ENCODE measurements at places on chromosomes 6 and 20.

DNA sequence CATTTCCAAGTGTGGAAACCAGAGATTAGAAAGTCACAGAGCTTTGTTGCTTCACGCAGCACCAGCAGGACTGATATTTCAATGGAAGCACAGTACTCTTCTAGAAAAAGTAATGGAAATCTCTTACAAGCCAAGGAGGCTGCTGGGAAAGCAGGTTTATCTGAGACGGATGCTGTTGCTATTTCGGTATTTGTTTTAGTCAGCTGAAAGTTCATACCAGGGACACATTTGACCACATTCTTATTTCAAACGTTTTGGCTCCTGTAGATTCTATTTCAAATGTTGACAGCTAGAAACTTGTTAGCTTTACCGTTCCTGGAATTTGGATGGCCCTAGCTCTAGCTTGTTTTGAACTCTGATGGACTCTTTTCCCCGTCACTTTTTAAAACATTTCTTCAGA is 3.7 kb upstream of the TMEM242 start:
- DNase-seq = no peak

GRCh38 chr20:38286586-38287531 is 17.1 kb upstream of the BPI start:
- peak; percentile 52 for DNase-seq

DNA sequence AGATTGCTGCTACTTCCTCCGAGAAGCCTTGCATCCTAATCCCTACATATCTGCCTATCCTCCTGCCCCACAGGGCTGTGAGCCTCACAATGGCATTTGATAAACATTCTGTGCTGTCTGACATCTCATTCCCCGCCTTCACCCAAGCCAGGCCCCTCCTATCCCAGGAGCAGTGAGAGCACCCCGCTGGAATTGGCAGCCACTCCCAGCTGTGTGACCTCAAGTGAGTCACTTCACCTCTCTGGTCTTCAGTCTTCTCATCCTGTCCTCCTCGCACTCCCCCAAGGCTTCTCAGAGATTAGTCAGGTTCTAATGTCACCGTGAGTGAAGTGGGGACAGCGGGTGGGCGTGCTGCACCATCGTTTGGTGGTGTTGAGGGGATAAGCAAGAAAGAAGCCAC is 81.7 kb downstream of the CDH22 start:
- no peak for DNase-seq

DNA sequence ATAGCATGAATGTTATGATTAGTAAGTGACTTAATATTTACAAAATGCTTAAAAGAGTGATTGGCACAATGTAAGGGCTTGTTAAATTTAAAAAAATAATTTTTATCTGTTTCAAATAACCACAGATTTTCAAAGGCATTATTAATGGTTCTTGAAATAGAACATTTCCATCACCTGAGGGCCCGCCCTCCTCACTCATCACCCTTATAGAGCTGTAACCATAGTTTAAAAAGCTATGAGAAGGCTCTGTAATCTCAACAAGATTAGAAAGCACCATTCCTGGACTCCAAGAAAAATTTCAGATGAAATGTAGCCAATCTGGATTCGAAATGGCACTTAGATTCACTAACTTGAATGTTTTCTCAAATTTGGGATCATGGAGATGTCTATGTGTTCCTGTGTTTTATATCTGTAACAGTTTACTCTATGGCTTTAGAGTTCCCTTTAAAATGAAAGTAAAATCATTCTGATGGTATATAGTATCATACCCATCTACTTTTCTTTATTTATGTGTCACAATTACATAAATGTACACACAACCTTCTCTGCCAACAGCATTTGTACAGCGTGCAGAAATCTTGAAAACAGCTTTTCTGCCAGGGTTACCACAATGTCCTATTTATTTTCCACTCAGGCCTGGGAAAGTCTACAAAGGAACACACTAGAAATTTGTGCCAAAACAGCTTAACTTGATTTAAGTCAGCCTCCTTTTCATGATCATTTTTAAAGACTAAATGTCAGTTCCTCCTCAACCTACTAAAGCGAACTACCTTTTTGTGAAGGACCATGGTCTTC is 207.7 kb downstream of the TBX18 start:
- DNase-seq = no peak

DNA sequence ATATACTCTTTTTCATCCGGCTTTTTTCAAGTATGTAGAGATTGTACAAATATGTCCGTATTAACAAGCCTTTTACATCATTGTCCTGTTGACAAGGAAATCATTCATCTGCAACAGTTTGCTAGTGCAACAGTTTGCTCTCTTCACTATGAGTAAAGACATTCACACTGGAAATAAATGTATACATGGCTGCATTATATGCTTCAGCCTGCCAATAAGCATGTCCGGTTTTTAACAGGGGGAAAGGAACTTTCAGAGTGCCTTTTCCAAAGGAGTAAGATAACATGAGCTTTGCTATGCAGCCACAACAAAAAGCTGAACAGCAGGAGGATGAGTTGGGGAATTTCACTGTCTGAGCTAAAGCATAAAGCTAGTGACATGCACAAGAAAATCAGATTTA is 99.4 kb upstream of the ADTRP start:
- no peak for DNase-seq

GRCh38 chr6:15391500-15391899 is 145.6 kb downstream of the JARID2 start:
- DNase-seq = no peak

GRCh38 chr6:3393836-3394202 is 63.0 kb downstream of the SLC22A23 start:
- DNase-seq = no peak

DNA sequence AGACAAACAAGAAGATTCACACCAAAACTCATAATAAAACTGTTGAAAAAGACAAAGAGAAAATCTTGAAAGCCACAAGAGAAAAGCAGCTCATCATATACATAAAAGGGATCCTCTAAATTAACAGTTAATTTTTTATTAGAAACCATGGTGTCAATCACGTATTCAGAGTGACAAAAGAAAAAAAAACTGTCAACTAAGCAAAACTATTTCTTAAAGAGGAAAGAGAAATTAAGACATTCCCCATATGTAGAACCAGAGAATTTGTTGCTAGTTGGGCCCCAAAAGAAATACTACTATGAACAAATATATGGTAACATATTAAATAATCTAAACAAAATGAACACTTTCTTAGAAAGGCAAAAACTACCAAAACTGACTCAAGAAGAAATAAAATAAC is 74.3 kb upstream of the TENT5A start:
- DNase-seq = no peak

DNA sequence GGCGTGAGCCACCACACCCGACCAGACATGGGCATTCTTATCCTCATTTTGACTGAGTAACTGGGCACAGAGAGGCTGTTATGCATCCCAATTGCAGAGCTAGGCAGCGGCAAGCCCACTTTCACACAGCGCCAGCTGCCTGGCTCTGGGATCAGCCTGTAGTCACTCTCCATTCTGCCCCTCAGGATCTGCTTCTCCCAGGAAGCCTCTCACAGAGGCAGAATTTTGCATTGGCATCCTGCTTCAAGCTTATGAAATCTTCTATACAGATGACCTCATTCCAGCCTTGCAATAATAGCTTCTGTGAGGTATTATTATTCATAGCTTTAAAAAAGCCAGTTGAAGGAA is 37.0 kb upstream of the IER3 start:
- DNase-seq = peak; percentile 89

DNA sequence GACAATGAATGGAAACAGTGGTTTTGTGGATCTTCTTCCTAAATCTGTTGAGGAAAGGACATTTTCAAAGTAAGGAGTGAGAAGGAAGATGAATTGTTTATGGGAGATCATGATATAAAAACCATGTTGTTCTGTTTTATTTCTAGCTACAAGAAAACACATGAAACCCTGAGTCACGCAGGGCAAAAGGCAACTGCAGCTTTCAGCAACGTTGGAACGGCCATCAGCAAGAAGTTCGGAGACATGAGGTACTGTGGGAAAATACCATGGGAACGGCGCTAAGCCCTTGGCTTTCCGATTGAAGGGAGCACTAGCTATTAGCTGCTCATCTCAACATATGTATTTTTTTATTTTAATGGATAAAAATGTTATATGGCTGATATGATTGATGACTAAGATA is 53.6 kb downstream of the HDDC2 start:
- no peak for DNase-seq

DNA sequence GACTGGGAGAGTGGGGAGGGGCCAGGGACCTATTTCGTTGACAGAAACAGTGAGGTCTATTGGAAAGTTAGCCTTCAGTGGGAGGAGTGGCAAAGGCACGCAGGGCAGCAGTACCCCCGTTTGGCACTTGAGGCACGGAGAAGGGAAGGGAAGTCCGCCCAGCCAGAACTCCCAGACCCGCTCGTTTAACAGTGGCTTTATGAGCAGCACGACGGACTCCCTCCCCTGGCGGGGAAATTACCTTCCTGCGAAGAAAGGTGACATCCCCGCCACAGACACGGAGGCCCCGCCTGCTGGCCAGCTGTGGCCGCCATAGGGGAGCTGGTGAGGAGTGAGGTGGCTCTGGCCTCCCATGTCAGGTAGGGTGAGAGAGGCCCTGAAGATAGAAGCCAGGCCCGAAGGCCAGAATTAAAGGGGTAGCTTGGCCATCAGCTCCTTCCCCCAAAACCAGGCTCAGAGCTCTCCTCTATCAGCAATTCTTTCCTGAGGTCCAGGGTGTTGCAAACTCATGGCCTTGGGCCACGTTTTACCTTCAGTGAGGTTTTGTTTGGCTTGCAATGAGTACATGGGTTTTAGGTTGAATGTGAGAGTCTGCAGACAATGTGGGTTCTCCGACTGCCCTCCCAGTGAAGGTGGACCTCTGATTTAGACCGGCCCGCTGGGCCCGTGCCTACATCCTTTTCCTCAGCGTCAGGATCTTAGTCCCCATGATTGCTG is 123.7 kb downstream of the MRPL14 start:
- DNase-seq = no peak

DNA sequence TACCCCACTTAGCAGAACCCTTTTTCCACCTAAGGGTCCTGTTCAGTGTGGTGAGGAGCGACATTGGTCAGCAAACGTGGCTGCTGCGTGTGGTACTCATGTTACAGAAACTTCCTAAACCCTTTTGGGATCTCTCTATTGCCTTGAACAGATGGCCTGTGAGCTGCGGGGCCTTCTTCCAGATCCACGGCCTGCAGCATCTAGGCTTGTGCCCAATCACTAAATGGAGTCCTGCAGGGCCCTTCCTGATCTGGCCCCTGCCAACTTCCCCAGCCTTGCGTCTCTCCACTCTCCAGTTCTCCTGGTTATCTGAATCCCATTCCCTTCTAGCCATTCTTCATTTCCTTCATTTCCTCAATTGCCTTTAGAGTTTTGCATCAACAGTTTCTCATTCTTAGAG is 85.6 kb downstream of the PDE7B start:
- no peak for DNase-seq

DNA sequence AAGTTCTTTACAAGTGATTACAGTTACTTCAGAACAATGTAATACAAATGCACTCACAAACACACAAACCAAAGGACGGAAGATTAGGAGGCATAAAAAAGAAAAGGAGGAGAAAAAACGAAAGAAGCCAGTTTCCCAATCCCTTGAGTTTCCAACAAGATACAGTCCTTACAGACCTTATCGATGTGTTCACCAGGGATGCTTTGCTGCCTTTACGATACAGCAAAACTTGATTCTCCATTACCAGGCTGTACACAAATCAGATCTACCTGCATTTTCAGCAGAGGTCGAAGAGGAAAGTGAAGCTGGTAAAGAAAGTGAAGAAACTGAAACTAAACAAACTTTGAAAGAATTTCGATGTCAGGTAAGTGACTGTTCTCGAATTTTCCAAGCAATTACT is 62.6 kb upstream of the SMIM8 start:
- no peak for DNase-seq

- DNase-seq = no peak
These were observed 250.4 kb downstream of the C6orf118 start for GRCh38 chr6:165059032-165059431.

- no peak for DNase-seq
These were observed 13.1 kb downstream of the EPM2A start for GRCh38 chr6:145722190-145722589.

DNA sequence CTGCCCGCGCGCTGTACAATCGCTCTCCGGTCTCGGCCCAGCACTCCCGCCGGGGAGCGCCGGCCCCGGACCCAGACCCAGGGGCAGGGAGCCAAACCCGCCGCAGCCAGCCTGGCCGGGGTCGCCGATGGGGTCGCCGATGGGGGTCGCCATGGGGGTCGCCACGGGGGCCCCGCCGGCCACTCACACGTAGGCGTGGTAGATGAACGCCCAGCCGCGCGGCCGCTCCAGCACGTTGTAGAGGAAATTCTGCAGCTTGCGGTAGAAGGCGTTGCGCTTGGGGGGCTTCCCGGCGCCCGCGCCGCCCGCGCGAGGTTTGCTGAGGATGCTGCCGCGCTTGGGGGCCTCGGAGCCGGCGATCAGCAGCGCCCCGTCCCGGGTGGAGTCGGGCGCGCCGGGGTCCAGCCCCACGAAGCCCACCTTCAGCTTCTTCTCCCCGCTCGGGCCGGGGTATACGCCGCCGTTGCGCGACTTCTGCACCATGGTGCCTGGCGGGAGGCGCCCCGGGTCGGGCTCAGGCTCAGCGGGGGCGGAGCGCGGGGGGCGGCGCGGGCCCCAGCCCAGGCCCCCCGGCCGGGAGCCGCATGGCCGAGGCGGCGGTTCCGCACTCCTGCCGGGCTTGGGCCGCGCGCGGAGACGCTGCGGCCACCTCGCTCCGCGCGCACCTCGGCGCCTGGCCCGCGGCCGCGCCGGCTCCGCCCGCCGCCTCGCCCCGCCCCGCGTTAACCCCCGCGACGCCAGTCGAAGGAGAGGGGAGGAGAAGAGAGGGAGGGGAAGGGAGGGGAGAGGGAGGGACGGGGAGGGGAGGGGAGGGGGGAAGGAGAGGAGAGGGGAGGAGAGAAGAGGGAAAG is at the start of gene KCNQ2:
KCNQ2 (minus strand) TSS at position 675 of the 851 bp plus-strand sequence; CDS start at position 483, 192 bp downstream.
- no peak for DNase-seq

DNA sequence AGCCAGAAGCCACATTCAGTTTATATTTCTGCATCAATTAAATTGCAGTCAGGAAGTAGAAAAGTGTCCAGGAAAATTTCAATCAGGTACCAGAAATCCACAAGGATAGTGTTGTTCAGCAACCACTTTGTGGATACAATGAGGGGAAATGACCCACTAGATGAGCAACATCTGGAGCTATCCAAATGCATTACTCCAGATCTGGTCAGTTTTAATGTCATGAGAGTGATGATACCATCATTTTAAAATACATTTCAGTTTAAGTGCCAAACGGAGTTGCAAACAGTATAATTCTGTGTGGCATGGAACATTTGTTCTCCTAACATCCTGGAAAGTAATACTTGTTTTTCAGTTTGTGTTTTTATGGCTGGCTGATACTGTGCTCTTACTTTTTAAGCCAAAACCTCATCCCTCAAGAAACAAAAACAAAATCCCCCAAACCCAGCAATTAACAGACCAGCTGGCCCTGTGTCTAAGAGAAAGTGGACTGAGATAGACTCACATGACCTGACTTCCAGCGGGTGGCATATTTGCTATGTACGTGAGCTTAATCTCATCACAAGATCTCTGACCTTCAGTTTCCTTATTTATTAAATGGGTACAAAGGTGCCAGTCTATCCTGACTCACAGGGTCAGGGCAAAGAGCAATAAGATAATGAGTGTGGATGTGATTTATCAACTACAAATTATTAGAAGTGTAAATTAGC is 58.8 kb upstream of the CNKSR3 start:
- peak; percentile 11 for DNase-seq

DNA sequence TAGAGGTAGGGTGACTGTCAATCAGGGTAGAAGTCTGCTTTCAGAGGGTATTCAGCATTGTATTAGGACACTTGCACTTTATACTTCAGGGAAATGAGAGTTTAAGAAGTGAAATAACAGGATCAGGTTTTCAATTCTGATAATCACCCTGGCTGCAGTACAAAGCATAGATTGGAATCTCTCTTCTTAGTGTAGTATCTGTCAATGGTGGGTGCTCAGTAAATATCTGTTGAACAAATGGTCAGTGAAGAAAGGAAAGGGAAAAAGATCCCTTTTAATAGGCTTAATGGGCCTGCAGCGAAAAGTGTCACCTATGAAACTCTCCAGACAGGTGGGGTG is 18.7 kb downstream of the TUBB2B start:
- DNase-seq = no peak
